HFFc6 (cell line): ENCODE measurements at places on chromosomes 3 and 15.

DNA sequence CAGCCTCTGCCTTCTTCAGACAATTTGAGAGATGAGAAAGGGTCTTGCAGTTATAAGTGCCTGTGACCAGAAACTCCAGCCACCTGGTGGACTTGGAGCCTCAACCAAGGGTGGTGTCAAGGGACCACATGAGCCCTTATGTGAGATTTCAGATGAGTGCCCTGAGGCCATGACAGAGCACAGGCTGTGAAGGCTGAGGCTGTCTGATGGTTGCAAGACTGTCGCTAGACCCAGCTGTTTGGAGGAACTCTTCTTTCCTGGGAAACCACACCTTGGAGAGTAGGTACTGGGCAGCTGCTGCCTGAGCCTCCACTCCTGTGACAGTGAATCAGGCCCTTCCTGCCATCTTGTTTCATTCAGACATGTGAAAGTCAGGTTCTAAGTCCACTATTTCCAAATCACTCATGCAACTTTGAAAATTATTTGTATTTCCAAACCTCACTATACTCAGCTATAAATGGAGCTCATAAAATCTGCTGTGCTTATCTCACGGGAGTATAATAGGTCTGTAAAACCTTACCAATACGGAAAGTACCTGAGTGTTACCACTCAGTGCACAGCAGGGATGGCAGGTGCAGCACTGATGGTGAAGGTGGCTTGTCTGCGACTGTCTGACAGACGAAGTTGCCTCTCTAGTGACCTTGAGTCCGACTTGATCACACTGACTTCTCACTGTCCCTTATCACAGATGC lies 99.4 kb downstream of the RPL39L start:
- no peak for DNase-seq

DNA sequence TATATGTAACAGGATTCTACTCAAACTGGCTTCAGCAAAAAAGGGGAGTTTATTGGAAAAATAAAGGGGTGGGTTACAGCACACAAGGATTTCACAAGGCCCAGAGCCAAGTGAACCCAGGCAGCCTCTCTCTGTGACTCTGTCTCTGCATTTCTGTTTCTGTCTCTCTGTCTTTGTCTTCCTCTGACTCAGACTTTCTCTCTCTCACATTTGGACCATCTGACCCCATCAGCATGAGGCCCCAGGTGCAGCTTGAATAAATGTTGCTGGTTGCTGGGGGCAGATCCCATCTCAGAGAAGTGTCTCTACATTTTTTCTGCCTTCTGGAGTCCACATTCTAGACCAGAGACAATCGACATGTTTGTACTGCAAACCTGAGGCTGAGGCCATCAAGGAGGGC lies 45.0 kb downstream of the RPLP1 start:
- DNase-seq, result no peak

DNA sequence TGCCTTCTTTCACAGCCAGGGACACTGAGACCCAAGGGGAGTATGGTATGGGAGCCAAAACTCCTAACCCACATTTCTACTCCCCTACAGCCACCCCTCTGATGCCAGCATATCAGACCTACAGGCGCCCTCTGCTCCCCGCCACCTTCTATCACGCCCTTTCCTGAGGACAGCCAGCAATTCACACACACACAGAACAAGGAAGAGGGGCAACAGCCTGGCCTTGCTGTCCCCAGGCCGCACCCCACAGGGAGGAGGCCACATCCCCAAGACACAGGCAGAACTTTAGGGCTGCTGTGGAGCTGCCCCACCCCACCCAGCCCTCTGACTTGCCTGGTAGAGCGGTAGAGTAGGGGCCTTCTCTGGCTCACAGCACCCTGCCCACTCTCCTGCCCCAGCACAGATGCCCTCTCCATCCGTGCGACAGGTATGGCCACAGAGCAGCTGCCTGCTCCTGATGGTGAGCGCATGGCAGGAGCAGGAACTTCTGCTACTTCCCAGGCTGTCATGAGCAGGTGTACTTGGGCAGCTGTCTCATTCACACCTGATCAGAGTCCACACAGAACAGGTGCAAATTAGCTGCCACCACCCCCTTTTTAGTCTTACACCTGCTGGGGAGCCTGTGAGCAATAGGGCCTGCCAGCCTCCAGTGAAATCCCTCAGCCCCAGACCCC lies 33.4 kb downstream of the CCDC33 start:
- DNase-seq, result no peak

DNA sequence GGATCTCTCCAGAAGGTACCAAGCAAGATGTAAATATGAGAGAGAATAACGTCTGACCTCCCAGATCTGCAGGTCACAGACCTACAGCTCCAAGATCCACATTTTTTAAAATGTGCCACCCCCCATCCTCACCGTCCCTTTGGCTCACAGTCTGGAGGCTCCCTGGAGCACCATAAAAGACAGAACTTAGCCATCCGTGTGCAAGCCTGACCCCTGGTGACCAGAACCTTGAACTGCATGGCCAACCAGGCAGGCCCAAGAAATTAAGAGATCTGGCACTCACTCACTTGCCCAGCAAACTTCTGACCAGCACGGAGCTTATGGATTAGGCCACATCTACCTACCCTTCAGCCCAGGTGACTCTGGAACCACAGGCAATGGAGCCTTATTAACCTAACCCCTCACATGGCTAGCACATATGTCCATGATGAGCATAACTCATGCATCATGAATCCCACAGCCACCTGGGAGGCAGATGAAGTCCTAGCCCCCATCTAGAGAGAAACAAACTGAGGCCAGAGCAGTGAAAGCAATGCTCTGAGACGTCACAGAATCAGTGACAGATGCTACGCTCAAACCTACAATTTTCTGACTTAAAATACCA lies 275.3 kb downstream of the UACA start:
- DNase-seq, result peak; percentile 54

GRCh38 chr3:121957674-121958415 lies 63.6 kb downstream of the SLC15A2 start:
- DNase-seq, result no peak

DNA sequence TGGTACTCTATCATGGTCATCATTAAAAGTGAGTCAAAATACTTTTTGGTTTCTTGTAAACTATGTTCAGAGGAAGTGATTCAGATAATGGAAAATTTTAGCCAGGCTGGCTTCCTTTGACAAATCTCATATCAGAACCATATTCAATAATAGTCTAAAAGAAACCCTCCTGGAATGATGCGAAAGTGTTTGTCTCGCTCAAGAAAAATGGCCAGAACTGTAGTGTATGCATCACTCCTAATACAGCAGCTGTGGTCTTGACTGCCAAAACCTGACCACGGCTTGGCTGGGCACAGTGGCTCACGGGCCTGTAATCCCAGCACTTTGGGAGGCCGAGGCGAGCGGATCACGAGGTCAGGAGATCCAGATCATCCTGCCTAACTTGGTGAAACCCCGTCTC lies 35.6 kb upstream of the KCNMB2 start:
- DNase-seq, result no peak

GRCh38 chr3:198107840-198108734 lies 148.1 kb downstream of the LMLN start:
- DNase-seq, result no peak

DNA sequence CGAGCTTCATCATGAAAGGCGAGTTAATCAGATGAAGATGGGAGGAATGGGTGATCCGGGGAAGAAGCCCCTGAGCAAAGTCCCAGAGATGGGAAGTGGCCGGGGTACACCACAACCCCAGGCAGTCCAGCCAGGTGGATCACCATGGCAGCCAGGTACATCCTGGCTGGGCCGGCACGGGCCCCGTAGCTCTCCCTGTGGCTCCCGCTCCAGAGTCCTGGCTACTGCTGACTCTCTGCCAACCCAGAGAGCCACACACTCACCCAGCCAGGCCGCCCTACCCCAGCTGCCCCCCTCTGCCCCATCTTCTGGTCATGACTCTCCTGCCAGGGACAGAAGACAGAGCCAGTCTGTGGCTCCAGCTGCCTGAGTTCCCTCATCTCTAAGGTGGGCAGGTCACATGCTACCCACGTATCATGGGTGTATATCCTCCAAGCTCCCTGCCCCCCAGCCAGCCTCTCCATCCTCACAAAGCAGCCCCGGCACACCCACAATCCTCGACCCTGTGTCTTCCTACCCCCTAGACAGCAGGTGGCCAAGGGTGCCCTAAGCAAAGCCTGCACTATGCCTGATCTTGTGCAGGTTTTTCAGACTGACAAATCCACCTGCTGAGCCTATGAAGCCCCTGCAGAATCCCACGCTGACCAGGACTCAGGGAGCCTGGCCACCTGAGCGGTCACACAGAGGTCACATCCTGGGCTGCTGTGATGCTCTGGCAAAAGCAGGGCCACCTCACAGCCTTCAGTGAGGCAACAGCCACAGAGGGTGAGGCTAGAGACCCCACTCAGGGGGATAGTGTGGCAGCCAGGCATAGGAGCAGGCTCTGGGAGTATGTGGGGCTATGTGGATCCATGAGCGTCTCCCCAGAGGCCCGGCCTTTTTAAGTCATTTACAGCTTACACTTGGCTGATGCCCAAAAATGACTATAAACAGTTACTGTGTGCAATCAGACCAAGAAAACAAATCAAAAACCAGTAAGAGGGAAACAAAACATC lies 13.2 kb downstream of the XXYLT1 start:
- DNase-seq, result no peak
